ENCODE measurements at places on chromosomes 12 and 14.

DNA sequence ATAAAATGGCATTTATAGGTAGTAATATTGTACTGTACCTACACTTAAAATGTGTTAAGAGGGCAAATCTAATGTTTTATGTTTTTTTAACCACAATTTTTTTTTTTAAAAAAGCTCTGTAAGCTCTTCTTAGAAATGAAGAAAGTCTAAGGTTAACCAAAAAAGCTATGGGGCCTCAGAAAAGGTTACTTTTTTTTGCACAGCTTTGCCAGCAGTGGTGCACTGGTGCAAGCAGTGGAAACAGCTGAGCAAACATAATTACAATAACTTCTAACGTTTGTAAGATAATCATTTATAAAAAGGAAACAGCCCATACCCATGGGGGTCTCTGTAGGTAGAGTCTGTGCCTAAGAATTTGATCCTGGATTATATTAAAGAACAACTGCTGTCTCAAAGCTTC lies 85.1 kb upstream of the NID2 start:
- no peak for DNase-seq

- DNase-seq = no peak
Measured at GRCh38 chr12:109600481-109600880, 26.9 kb downstream of the MVK start.

GRCh38 chr12:96402061-96402460 lies 1.8 kb upstream of the CDK17 start:
- DNase-seq = no peak

GRCh38 chr12:47747596-47748506 lies 10.8 kb downstream of the RAPGEF3 start:
- DNase-seq = no peak

DNA sequence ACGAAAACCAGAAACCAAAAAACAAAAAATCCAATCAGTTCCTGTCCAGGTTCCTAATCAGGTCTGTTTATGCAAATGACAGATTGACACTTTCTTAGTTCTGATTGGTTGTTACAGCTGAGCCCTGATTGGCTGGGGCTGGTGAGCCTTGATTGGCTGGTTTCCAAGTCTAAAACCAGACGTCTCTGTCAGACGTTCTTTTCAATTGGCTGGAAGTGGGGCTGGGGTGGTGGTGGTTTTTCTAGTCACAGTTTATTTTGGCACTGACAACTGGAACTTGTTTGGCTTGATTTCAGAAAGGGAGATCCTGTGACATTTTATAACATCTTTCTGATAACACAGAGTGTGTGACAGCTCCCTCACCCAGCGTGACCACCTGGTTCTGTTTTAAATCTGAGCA lies 36.1 kb upstream of the PRICKLE1 start:
- no peak for DNase-seq

DNA sequence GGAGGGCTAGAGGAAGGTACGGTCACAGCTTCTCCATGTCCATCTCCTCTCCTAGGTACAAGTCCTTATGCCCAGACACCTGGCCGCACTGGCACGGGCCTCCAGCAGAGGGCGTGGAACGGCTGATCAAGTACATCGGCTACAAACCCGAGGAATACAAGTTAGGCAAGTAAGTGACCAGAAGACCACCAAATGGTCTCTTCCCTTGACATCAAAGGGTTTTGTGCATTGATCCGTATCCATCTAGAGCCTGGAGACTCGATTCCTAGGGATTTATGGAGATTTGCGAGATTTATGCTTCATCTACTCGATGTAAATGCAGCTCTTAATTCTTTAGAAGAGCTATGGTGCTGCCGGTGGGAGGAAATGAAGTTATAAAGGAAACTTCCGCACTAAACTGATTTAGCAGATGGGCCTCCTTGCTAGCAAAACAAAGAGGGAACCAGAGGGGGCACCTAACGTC lies 44.2 kb downstream of the KCTD10 start:
- DNase-seq = peak; percentile 83

GRCh38 chr12:75606151-75606550 lies 94.7 kb upstream of the KRR1 start:
- DNase-seq = no peak
